ENCODE measurements at places on chromosomes 1 and 21.

DNA sequence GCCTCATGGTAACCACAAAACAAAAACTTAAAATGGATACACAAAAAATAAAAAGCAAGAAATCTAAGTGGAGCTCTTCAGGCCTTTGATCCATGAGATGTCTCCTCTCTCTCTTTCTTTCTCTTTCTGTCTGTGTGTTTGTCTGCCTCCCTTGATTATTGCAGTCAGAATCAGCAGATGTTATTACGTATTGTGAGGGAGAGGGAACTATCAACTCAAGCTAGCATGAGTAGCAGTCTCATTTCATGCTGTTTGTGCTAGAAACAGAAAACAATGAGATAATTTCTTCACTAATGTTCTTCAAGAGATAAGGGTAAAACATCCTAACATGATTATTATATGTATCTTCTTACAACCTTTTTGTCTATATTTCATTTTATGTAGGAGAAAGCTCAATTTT, 103.7 kb upstream of the PDC start:
- DNase-seq: no peak

DNA sequence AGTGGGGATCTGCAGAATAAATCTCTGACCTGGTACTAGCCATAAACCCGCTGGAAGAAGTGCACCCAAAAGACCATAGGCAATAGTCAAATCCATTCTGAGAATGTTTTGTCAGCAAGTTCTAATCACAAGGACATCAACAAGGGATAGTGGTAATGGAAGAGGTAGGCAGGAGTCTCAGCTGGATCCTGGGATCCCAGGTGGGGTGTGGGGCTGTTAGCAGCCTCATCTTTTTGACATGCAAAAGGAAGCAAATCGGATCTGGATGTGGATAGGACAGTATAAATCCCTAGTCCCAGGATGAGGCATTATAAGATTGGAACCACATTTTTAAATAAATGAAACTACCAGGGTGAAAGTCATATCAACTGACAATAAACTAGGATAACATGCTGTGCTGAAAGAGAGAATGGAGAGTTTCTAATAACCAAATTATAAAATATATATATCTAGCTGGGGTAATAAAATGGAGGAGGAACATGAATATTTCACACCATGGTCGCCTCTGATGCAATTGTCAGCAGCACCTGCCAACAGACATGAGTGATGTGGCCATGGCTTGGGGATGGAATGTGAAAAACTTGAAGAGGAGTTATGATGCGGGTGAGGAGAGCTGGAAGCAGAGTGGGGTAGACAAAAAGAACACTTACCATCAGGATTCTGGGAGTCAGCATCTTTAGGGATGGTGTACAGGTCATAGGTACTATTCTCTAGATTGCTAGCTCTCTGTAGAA, 23.7 kb upstream of the PEX19 start:
- DNase-seq: no peak

- DNase-seq: no peak
These were observed 25.1 kb downstream of the KRTAP10-1 start for GRCh38 chr21:44514746-44515358.

DNA sequence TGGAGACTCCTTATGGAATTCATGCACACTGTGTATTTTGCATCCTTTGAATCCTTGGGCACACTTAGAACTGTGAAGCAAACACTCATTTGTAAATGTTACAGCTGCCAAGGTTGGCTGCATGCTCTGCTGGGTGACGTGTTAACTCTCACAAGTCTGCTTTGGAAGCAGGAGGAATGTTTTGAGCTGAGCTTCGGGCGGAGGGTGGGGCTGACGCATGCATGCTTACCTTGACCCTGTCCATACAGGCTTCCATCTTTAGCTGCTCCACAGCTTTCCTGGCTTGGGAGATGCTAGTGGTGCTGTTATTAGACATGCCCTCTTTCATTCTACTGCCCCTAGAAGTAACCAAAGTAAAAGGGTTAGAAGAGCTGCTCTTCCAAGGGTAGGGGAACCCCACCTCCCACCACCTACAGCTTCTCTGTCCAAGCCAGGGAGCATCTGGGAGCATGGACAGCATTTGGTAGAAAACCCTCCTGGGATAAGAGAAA, 66.0 kb downstream of the GNG4 start:
- no peak for DNase-seq

GRCh38 chr1:207818971-207819451, 67.2 kb downstream of the CD46 start:
- no peak for DNase-seq

DNA sequence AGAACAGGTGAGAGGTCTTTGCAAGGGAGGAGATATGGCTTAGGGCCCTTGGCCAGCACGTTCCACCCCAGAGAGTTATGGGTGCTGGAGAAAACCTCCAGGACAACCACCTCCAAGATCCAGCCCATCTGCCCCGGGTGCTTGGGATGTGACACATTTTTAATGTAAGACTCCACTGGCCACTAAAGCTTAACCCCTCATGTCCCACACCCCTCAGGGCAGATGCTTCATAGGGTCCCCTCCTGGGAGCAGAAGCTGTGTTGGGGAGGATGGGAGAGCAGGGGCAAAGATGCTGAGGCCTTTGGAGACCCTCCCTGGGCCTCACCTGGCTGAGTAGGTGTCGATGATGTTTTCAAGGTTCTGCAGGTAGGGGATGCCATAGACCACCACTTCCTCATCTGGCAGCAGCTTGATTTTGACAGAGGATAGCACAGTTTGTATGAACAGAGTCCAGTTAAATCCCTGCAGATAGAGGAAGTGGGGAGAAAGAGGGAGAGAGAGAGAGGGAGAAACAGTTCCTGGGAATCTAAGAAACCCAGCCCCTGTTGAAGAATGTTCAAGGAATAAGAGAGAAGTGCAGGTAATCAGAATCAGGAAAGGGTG, 11.9 kb downstream of the PRXL2B start:
- DNase-seq: peak; percentile 40

DNA sequence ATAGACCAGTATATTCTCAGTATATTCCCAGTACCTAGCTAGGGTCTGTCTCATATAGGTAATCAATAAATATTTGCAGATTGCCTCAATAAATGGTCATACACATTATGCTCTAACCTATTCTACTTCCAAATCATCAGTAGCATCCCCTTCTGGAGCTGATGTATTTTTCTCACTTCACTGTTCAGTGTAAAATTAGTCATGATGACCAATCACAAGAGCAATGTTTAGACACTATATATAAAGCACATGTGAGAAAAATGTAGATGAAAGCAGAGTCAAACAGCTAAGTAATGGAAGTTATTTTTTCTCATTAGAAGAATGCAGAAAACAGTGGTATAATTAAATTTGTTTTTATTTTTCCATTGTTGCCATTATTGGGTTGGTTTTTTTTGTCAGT, 34.7 kb downstream of the EPRS1 start:
- no peak for DNase-seq

GRCh38 chr1:22314706-22315105, 136.9 kb upstream of the ZBTB40 start:
- no peak for DNase-seq

DNA sequence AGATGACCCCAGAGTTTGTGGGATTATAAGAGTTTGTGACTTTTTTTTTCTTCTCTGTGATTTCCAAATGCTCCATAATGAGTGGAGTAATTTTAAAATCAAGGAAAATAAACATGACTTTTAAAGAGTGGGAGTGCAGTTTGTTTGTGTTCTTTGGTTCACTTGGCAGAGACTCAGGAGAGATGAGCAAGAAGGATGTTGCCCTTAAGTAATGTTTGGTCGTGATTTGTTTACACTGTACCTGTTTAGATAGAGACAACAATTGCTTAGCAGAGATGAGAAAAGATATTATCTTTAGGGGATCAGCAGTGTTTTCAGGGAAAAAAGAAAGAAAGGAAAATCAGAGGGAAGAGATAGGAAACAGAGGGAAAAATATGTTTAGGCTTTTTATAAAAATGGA, 170.8 kb downstream of the ADSS2 start:
- no peak for DNase-seq

DNA sequence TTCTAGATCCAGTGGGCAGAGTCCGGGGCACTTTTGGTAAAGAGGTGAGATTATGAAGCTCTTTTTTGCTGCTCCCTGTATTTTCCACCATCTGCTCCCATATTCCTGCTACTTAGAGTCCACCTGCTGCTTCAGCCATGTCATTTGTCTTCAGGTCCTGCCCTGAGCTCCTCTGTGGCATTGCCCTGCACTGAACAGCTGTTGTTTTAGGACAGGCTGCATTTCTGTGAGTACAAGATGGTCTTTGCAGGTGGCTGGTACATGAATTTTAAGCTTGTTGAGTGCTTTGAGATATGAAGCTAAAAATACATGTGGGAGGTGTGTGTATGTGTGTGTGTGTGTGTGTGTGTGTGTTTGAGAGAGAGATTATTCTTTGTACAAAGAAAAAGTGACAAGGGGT, 21.9 kb downstream of the MT1HL1 start:
- DNase-seq: peak; percentile 20

DNA sequence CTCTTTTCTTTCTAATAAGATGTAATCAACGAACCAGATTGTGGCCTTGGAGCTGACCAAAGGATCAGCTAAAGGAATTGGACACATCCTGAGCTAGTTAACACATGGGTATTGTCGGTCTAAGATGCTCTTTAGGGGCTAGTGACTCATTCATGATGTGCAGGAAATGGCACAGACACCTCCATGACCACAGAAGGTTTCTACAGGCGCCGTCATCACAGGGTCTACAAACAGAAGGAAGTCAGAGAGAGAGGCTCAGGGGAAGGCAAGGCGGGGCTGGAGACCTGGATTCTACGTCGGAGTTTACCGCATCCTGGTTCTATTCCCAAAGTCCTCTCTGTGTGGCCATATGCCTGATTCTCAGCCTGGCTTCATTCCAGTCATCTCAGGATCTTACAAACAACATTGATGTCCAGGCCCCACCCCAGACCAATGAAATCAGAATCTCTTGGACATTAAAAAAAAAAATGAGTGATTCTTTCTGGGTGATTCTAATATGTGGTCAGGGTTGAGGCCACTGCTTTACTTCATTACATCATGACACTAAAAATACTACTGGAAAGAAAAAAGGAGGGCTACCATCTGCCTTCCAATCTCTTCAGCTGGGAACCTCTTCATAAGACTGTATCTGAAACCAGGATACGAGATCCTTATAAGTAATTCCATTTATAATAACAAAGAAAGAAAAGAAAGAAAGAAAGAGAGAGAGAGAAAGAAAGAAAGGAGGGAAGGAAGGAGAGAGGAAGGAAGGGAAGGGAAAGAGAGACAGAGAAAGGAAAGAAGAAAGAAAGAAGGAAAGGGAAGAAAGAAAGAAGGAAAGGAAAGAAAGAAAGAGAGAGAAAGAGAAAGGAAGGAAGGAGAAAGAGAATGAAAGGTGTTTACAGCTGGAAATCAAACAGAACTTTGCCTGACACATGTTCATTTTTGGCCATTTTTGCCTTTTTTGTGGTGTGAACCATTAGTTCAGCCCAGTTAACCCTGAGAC, 11.6 kb upstream of the KCNJ15 start:
- DNase-seq: no peak

Measured in endodermal cell (in vitro differentiated cells).